ENCODE measurements at places on chromosomes 2 and 18.

DNA sequence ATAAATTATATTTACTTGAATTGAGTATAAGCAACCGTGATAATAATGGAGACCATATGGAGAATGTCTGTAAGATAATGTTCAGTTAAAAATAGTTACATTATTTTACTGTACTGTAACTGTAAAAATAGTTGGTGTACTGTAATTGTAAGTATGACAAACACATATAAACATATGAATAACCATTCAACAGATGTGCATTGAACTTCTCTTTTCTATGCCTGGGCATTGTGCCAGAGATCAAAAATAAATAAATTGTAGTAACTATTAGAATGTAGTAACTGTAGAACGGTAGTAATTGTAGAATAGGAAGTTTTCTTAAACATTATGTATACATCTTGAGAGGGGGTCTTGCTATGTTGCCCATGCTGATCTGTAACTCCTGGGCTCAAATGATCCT lies 287.4 kb upstream of the EPAS1 start:
- no peak for DNase-seq

DNA sequence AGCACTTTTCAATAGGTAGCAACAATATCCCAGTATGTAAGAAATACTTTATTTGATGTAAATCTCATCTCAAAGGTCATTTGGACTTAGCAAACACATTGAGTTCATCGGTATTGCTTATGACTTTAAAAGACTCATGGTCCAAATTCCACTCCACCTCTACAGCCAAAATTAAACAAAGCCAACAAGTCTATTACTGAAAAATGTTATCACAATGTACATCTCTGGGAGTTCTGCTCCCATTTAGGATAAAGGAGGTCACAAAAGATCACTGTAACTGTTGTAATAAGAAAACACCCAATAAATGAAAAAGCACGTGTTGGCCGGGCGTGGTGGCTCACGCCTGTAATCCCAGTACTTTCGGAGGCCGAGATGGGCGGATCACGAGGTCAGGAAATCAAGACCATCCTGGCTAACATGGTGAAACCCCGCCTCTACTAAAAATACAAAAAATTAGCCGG lies 50.0 kb downstream of the ESCO1 start:
- DNase-seq = no peak

DNA sequence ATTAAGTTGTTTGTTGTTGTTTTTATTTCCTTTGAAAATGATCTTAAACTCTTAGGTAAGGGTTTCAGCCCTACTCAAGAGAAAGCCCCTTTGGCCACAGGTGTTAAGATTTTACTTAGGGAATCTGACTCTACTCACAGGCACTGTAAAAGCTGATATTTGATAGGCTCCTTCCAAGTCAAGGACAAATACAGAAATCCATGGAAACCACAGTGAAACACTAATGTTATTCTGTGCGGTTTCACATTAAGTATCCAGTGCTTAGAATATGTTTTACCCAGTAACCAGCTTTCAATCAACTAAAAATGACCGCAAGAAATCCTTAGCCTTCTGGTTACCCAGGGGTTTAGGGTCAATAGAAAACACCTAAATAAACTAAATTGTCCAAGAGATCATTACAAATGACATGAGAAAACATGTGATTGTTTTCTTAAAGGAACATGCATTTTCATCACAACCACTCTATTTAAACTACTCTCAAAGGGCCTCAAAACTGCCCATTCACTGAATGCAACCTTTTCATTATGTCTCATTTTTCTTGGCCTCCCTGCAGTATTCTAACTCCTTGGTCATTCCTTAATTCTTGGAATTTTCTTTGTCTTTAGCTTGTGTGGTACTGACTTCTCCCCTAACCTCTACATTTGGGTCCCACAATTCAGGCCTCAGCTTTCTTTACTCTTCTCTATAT lies 56.0 kb downstream of the CDH2 start:
- no peak for DNase-seq

DNA sequence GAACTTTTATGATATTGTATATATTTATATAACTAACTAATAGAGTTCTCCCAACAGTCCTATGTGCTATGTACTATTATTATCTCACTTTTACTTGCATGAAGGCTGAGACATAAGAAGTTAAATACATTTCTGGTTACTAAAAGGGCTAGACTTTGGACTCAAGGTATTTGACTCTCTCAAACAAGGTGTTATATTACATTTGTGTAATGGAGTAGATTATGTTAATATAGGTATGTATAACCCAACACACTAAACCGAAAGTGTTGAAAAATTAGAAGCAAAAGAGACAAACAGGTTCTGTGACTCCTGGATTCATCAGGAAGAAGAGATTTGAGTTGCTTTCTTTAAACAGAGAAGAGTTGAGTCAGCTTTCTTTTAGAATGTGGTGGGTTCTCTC lies 733.6 kb upstream of the ZEB2 start:
- no peak for DNase-seq

All from left renal cortex interstitium (tissue), 4 donors.